GM23248 (cell line): ENCODE measurements at places on chromosomes 3 and 15. TPM values are rescaled to one million over a fixed set of nuclear protein-coding genes. Genes with fewer than 3 reads are reported as not detected.

DNA sequence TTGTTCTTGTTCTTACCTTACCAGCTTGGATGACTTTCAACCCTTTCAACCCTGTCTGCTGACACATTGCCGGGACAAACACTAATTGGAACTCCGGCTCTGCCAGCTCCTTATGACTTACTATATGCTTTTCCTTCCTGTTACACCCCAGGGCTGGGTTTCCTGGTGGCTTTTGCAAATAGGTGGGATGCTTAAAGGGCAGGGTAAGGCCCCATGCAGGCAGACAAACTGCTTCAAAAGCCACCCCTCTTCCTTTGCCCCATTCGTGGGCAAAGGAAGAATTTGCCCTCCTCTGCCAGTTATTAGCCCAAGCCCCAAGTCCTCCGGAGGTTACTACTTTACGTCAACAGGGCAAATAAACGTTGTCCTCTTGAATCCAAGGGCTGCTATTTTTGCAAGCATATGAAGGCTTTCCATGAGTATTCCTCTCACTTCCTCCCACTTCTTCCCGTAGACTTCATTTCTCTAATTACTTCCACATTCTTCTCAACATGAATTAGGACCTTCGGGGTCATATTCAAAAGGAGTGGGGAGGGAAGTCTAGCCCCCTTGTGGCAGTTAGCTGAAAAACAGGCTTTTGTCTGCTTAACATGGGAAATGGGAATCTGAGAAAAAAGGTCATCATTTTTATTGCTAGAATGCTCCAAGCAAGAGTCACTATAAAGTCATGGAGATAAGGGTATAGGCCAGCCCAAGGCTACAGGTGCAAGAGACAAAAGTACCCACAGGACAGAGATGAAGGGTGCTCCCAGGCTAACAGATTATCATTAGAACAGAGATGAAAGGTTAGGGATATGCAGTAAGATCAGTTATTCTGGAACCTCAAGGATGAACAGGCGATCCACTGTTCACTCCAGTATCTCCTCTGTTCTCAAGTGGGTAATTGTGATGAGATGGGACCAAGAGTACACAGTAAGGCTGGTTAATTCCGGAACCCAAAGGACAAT lies 56.3 kb upstream of the FSTL1 start:
- DNase-seq, result peak; percentile 77

Gene BFSP2
- total RNA-seq, result not detected in 2 replicates

Gene MED12L
- 0.13 and 0.32 TPM in 2 replicates for total RNA-seq

DNA sequence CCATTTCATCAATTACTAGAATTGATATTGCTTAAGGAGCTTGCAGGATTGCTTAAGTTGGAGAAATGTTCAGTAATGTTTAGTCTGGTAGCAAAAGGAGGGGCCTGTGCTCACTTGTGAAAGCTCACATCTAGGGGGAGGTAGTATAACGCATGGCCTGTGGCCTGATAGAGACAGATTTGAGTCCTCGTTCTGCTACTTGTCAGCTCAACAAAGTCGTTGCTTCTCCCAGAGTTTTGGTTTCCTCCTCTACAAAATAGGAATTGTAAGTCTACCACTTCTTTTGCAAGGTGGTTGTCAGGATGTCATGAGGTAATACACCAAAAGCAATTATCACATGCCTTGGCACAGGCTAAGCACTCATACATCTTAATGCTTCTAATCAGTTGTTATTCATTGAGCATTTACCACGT lies 1.3 kb downstream of the ST3GAL6 start:
- no peak for DNase-seq

- peak; percentile 77 for DNase-seq
Measured at GRCh38 chr15:62059816-62060112, 483 bp downstream of the VPS13C start.

DNA sequence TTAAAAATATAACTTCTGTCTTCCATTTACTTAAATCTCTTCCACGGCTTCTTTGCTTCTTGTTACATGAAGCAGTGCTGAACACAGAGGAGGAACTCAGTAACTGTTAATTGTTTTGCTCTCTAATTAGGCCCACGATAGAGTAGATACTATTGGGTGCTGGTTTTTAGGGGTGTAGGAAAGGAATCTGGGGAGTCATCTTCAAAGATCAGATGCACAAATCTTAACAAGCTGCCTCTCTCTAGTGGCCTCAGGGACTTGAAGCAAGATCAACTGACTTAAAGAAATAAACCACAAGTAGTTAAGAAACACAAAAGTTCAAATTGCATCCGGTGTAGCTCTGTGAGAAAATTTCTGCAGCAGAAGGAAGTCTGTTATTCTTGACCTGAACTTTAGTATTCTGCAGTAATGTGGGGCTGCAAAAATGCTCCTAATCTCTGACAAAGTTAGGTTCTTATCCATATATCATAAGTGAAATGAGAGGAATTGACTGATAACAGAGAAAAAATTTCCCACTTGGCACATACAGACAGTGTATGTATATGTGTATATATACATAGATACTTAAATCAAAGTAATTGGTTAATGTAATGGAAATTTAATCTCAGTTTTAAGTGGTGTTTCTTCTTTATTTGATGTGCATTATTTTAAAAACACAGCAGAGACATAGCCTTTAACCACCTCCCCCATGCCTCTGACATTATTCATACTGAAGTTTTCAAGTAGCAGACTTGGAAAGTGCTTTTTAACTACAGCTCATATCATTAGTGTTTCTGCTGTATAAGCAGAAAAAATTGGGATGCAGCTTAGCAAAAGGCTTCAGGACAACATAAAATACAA lies 51.8 kb downstream of the CHST2 start:
- peak; percentile 67 for DNase-seq

GRCh38 chr3:187960820-187961219 lies 193.1 kb upstream of the LPP start:
- DNase-seq, result peak; percentile 70

DNA sequence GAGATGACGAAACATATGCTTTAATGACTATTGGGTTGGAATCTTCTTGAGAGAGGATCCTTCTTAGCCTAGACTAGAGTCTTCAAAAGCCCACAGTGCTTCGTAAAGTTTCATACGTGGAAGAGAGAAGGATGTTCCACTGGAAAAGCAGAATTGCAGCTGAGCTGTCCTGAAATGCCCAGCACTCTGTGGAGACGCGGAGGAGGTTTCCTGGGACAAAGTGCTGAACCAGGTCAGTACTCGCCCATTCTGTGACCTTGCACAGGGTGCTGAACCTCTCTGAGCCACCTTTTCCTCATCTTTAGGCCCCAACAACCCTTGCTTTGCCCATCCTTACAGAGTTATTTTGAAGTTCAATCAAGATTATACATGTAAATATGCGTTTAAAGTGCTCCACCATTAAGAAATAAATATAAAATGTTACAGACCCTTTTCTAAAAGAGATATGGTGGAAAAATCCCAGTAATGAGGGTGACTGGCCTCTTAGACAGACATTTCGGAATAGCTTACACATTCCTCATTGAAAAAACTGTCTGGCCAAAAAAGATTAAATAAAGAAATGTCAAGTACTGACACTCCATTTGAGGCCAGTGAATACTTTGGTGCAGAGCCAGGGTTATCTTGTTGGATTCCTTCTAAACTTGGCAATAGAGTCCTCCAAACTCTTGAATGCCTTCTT lies 4.2 kb upstream of the MAGEF1 start:
- DNase-seq, result peak; percentile 47

GRCh38 chr15:29934251-29934650 lies 112.0 kb upstream of the TJP1 start:
- DNase-seq, result peak; percentile 59

GRCh38 chr3:8421267-8421666 lies 80.4 kb upstream of the LMCD1 start:
- peak; percentile 10 for DNase-seq

Gene CADM2
- not detected in 2 replicates for total RNA-seq

DNA sequence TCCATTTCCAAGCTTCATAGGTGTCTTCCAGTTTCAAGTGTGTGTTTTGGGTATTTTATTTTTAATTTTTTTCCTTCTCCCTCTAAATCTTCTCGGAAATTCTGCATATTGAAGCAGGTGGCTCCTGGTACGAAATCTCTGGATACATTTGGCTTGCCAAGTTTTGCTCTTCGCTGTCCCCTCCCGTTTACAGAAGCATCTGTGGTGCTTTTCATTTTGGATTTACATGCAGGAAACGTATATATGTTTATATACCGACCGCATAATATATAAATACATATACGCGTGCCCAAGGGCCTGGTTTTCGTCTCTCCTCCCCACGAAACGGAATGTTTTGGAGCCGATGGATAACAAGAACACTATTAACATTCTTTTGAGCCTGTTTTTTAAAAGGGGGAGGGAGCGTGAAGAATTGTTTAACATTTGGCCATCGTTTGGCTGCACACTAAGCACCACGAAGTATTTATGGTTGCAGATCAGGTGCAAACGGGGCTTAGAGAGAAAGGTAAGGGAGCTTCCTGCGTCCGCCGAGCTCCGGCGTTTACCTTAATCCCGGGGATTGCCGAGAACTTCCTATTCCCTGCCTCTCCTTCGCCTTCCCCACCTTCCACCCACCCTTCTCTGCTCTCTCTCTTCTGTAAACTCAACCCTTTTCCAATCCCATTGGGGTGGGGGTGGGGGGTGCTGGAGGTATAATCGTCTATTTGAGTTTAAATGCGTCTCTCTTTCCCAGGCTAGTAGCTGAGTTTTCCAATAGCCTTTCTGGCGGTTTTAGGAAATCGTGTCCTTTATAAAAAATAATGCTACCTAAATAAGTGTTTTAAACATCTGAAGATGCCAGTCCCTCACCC lies 1.1 kb upstream of the NLGN1 start:
- DNase-seq, result peak; percentile 36

DNA sequence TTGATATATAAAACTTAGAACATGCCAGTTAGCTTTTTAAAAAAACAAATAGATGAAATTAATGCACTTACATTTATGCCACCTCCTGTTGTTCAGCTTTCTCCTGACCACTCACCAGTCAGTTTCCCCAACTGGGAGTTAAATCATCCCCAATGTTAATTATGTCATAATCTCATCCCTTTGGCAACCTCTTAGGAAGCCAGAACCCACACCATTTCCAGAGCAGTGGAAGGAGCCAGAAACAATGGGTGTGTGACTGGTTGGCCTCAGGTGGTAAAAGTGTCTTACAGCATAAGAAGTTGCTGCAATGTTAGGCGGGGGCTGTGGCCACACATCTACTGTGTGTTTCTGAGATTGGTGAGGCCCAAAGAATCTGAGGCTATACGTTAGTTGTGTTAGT lies 46.5 kb upstream of the MITF start:
- DNase-seq, result no peak

- DNase-seq, result peak; percentile 70
Measured at GRCh38 chr15:60591496-60592370, 112.8 kb upstream of the ICE2 start.

Gene RTP4
- 1.4 and 1.9 TPM in 2 replicates for total RNA-seq

- DNase-seq, result peak; percentile 53
Measured at GRCh38 chr3:143657391-143657790, 190.9 kb downstream of the SLC9A9 start.

- peak; percentile 7 for DNase-seq
Measured at GRCh38 chr3:18812316-18812715, 336.0 kb upstream of the KCNH8 start.
